ENCODE measurements at places on chromosomes 3 and 15.
A peak's percentile ranks its signal among the peaks of the same experiment; 100 is the strongest.

DNA sequence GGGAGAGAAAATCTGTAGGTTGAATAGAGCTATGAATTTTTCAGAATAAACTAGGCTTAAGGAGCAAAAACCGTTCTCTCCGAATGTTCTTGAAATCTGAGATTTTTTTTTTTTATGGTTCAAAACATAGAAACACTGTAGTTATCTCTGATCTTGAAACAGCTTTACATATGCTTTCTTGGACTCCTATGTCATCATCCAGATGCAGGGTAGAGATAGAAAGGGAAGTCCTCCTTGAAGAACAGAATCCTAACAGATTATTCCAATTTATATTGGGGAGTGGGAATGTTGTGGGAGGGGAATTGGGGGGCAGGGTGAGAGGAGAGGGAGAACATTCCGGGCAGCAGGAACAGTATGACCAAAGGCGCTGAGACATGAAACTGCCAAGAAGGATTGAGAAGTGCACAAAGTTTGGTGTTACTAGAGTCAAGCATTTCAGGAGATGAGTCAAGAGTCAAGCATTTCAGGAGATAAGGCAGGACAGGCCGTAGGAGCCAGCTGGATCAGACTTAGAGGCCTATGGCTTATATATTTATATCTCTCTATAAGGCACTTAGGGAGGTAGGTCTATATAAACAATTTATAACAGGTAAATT is 21.9 kb upstream of the ST3GAL6 start:
- no peak for DNase-seq

DNA sequence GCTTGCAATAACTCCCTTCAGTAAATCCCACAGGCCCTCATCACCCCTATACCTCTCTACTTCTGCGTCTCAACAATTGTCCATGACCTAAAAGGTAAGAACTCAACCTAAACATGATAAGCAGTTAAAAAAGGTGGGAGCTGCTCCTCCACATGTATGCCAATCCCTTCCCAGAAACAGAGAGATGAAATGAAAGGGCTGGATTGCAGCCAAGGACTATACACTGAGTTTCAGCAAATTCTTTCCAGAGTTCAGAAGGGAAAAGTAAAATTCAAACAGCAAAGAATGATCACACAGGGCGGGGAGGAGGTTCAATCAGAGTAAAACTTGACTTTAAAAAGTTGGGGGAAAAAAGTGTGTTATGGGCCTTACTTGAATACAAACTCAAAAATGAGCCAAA is 27.5 kb downstream of the PLOD2 start:
- DNase-seq = no peak

GRCh38 chr3:52346623-52347530 is 30.8 kb downstream of the DNAH1 start:
- no peak for DNase-seq

DNA sequence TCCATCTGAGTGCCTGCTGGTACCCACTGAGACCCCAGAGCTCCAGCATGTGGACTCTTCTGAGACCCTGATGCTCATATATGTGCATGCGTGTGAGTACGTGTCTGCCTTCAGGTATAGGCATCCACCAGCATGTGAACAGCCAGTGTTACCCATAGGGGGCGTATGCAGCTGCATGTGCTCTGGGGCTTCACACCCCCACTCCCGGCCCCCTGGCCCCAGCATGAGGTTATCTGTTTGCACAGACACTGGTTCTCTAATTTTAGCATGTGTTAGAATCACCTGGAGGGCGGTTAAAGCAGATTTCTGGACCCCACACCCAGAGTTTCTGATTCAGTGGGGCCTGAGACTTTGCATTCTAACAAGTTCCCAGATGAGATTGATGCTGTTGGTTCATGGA is 824 bp upstream of the CILP start:
- peak; percentile 41 for DNase-seq

- DNase-seq = peak; percentile 59
Measured at GRCh38 chr3:48548126-48548525, 8.5 kb downstream of the PFKFB4 start.

GRCh38 chr3:142896201-142896755 is 7.4 kb upstream of the PCOLCE2 start:
- no peak for DNase-seq

- DNase-seq = no peak
Measured at GRCh38 chr3:85474241-85474640, 515.5 kb downstream of the CADM2 start.

- peak; percentile 63 for DNase-seq
Measured at GRCh38 chr3:137946356-137946973, 63.5 kb upstream of the CLDN18 start.

GRCh38 chr15:66923438-66923881 is 141.9 kb upstream of the SMAD3 start:
- no peak for DNase-seq

DNA sequence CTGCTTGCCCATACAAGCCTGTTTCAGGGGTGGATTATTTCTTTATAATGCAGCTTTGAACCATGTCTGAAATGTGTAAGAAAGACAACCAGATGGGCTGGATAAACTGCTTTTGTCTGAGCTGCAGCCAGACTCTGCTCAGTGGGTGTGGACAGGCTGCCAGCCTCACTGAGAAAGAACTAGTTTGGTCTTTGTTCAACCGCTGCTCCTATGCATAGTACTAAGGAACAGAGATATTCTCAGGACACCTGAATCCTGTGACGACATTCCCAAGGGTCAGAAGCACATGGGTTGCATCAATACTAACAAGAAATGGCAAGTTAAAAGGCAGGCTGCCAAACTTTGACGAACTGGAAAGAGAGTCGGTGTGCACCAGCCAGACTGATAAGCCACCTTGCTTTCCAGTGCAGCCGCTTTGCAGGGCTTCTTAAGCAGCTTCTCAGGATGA is 57.2 kb downstream of the PLD1 start:
- peak; percentile 28 for DNase-seq

- no peak for DNase-seq
Measured at GRCh38 chr3:195570912-195571311, 12.8 kb downstream of the APOD start.

DNA sequence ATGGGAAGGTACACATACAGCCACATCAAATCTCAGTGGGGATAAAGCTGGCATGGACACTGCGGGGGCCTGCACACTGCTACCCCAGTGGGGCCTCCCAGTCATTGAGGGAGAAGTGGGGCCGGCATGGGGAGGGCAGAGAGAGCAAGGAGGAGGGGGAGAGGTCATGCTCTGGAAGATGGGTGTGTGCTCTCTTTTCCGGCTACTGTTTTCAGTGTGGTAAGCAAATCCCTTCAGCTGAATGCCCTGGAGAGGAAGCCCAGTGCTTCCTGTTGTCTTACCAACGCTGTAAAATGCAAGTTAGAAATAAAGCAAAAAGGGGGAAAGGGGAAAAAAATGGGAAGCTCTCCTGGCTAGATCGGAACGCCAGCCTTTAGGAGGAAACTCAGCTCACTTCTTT is 30.8 kb downstream of the NRROS start:
- no peak for DNase-seq

GRCh38 chr15:29550834-29551465 is 271.3 kb downstream of the TJP1 start:
- DNase-seq = no peak

GRCh38 chr15:100645671-100646070 is 43.3 kb downstream of the ASB7 start:
- DNase-seq = no peak

- no peak for DNase-seq
Measured at GRCh38 chr15:49876401-49877038, 242.5 kb downstream of the ATP8B4 start.

DNA sequence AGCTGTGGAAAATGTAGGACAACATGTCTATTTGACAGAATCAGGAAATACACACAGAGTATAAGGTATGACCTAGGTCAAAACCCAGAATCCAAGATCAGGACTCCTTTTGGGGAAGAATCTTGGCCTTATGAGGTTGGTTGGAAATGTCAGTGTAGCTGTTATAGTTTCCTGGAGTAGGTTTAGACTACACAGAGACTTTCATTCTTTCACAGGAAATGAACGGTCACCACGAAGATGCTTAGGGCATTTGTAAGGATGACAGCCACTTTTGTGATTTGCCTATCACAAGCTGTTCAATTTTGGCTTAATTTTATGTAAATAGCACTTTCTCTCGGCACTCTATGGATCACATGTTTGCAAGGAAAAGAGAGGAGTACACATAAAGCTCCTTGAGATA is 18.6 kb upstream of the ZBTB20 start:
- DNase-seq = no peak

GRCh38 chr3:59885899-59886400 is 836.1 kb upstream of the CFAP20DC start:
- no peak for DNase-seq

DNA sequence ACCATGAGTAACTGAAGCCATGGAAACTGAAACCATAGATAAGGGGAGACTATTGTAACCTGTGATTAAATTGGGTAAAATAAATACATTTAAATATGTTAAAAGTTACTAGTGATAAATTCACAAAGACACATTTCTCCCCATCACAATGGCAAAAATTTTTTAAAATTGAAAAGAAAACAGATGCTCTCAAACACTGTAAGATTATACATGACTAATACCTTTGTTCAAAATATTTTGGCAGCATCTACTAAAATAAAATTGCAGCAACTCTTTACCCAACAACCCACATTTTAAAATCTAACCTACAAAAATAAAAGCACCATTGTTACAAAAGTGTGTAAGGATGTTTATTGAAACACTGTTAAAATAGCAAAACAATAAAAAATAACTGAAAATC is 93.3 kb downstream of the CLASP2 start:
- DNase-seq = no peak

DNA sequence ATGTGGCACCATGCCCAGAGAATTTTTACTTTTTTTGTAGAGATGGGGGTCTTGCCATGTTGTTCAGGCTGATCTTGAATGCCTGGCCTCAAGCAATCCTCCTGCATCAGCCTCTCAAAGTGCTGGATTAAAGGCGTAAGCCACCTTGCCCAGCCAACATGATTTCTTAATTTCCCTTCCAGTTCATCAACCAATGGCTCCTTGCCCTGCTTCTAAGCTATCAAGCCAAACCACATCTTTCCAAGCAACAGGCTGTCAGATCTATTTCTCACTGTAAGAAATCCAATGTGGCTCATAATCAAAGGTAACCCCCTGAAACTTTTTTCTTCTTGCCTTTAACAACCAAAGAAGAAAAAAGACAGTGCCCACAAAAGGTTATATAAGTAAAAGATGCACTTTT is 204.2 kb upstream of the ICE2 start:
- no peak for DNase-seq

DNA sequence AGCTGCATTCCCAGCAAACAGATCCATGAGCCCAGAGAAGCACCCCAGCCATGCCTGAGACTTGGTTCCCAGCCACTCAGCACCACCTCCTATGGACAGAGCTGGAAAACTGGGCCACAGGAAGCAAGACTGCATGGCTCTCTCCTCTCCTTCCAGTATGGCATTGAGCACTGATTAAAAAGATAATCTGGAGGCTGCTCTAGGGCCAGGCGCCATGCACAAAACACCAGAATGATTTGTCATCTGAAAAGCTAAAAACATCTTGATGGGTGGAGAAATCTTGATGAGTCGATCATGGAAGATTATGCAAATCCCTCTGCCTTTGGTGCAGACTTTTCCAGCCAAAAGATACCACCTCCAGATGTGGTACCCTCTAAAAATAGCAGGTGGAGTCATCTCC is 62.7 kb upstream of the MRPS22 start:
- no peak for DNase-seq

DNA sequence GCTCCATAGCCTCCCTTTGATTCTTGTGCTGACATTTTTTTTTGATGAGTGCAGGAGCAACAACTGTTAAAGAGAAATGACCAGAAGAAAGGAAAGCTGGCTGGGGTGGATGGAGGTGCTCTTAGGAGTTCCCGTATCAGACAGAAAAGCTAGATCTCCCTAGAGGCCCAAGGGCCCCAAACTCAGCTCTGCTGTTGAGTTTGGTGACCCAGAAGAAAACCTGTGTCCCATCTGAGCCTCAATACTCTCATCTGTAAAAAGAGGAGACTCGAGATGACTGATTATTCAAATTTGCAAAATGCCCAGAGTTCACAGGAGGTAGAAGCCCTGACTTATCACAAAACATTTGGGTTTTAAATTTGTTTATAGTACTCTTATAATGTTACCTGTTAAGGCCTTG is 142.4 kb downstream of the TIGIT start:
- no peak for DNase-seq

GRCh38 chr3:126371096-126371705 is 14.0 kb upstream of the KLF15 start:
- DNase-seq = no peak

GRCh38 chr3:71854096-71854495 is 69.1 kb upstream of the PROK2 start:
- DNase-seq = no peak

DNA sequence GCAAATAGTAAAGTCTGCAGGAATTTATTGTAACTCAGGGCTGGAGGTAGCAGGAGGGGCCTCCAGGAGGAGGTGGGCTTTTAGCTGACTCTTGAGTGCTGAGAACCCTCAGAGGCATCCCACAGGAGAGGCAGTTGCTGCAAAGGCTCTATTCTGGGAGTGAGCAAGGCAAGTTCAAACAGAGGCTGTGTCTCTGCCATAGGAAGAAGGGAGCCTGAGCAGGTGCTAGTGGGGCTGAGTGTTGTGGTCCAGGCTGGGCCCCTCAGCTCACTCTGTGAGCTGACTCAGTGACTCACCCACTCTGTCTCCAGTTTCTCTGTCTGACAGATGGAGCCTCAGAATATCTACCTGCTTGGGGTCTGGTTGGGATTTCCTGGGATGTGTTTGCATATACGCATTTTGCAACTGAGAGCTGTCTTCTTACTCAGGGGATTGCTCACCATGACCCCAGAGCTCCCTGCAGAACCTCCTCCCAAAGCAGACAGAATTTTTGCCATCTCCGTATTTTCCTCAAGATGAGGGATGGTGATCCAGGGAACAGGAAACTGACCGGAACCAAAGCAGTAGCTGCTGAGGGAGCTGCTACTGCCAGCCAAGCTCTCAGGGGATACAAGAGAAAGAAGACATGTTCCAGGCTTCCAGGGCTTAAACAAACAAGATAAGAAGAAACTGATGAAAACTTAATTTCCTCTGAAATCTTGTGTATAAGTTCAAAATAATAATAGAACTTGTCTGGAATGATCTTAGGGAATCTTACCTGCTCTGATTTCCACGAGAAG is 13.6 kb upstream of the NOX5 start:
- DNase-seq = no peak

DNA sequence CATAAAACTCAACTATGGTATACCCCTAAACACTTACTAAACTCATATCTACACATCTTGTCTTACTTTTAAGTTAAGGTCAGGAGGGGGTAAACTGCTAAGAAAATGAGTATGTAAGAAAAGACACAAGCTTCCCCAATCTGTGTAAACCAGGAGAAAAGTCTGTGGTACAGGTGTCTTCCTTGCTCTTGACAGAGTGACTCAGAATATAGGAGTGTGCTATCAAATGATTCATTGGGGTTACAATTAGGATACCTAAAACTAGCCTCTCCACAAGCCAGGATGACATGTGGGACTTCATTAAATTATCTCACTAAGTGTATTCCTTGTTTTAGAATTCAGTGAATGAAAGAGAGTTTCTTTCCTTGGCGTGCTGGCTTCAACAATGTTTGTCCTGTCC is 274.8 kb downstream of the BBX start:
- no peak for DNase-seq

DNA sequence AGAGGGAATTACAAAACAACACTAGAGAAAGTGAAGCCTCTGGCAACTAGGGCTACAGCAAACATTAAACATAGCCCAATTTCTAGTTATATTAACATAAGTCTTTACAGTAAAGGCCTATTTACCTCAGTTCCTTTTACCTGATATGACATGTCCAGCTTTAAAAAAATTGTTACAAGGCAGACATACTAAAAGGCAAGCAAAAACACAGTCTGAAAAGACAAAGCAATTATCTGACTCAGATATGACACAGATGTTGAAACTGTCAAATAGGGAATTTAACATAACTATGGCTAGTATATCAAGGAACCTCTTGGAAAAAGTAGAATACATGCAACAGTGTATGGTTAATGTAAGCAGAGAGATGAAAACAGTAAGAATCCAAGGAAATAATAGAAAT is 238.6 kb downstream of the RAP2B start:
- DNase-seq = no peak

All from hematopoietic multipotent progenitor cell treated with erythropoietin and hydrocortisone succinate and interleukin-3 and kit ligand, for 15 days (in vitro differentiated cells).